ENCODE measurements at places on chromosomes 16 and 17.
A peak's percentile ranks its signal among the peaks of the same experiment; 100 is the strongest.

GRCh38 chr16:57525761-57526160 lies 10.6 kb downstream of the CCDC102A start:
- H3K27me3 ChIP-seq: peaks cover 20% of the 10 kb centered on the region
- no peaks in the 10 kb centered on the region for H3K36me3 ChIP-seq
- H3K4me3 ChIP-seq: no peak overlapping the region
- H3K27ac ChIP-seq: no peak overlapping the region

- peak overlapping the region; percentile 16 for H3K4me3 ChIP-seq
- H3K27ac ChIP-seq: peak overlapping the region; percentile 48
- no peaks in the 10 kb centered on the region for H3K27me3 ChIP-seq
- H3K36me3 ChIP-seq: no peaks in the 10 kb centered on the region
- no peak for DNase-seq
Measured at GRCh38 chr16:85312642-85313525, 200.6 kb upstream of the CIBAR2 start.

- H3K36me3 ChIP-seq: no peaks in the 10 kb centered on the region
- H3K4me3 ChIP-seq: peak overlapping the region; percentile 18
- H3K4me1 ChIP-seq: peaks cover 16% of the 10 kb centered on the region
- H3K27me3 ChIP-seq: no peaks in the 10 kb centered on the region
Measured at GRCh38 chr16:3454631-3455147, 11.2 kb downstream of the NAA60 start.

DNA sequence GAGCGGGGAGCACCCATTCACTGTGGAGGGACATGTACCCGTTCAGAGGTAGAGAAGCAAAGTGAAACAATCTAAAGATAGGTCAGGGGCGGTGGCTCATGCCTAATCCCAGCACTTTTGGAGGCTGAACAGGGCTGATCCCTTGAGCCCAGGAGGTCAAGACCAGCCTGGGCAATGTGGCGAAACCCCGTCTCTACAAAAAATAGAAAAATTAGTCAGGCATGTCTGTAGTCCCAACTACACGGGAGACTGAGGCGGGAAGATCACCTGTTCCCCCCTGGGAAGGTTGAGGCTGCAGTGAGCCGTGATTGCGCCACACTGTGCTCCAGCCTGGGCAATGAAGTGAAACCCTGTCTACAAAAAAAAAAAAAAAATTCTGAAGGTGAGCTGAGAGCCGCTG lies 21.7 kb downstream of the MYL4 start:
- H3K4me3 ChIP-seq: no peak overlapping the region
- H3K27ac ChIP-seq: no peak overlapping the region
- no peak for DNase-seq
- no peaks in the 10 kb centered on the region for H3K36me3 ChIP-seq

- no peaks in the 10 kb centered on the region for H3K36me3 ChIP-seq
- peaks cover 3% of the 10 kb centered on the region for H3K4me1 ChIP-seq
- DNase-seq: no peak
- H3K4me3 ChIP-seq: no peak overlapping the region
Measured at GRCh38 chr16:7161891-7162290, 170.8 kb upstream of the RBFOX1 start.

DNA sequence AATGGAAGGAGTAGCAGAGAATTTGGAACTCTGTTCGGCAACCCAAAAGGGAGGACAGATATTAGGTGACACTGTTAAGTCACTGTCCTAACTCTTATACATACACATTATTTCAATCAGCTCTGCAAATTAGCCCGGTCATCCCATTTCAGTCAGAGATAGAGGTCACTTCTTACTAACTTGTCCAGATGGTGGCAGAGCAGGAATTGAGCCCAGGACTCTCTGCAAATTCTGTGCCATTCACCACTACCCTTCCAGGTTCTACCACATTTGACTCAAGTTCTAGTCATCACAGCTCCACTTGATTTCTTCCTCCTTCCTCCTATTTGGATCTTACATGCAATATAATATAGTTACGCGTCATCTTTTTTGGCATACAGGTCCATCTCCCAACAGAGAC lies 35.9 kb upstream of the NUDT7 start:
- H3K27me3 ChIP-seq: peaks cover 16% of the 10 kb centered on the region
- H3K4me3 ChIP-seq: no peak overlapping the region
- no peaks in the 10 kb centered on the region for H3K4me1 ChIP-seq
- no peak for DNase-seq
- H3K27ac ChIP-seq: no peak overlapping the region

GRCh38 chr17:44722254-44722653 lies 13.8 kb downstream of the DBF4B start:
- no peaks in the 10 kb centered on the region for H3K4me1 ChIP-seq
- peaks cover 11% of the 10 kb centered on the region for H3K36me3 ChIP-seq
- no peak overlapping the region for H3K4me3 ChIP-seq
- no peak for DNase-seq
- H3K27me3 ChIP-seq: no peaks in the 10 kb centered on the region

GRCh38 chr16:86663685-86664521 lies 85.6 kb downstream of the FOXL1 start:
- no peak overlapping the region for H3K4me3 ChIP-seq
- H3K27ac ChIP-seq: no peak overlapping the region
- peaks cover 37% of the 10 kb centered on the region for H3K27me3 ChIP-seq
- DNase-seq: no peak
- no peaks in the 10 kb centered on the region for H3K36me3 ChIP-seq

- no peak for DNase-seq
- no peaks in the 10 kb centered on the region for H3K36me3 ChIP-seq
- peaks cover 8% of the 10 kb centered on the region for H3K4me1 ChIP-seq
- no peak overlapping the region for H3K27ac ChIP-seq
Measured at GRCh38 chr17:81084680-81085419, 49.9 kb downstream of the BAIAP2 start.

DNA sequence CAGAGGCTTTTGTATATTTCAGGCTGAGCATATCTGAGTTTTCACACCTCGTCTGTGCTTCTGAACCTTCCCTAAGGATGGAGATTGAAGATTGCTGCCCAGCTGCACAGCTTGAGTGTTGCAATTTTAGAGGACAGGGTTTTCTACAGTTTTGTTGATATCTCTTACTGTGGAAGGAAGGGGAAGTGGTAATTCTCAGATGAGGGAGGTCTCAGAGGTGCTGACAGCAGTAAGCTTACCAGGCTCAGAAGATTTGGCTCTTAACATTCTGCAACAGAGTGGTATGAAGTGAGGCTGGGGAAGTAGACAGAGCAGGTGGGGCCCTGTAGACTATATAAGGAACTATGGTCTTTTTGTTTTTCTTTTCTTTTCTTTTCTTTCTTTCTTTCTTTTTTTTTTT lies 45.8 kb upstream of the ARHGAP17 start:
- H3K27me3 ChIP-seq: no peaks in the 10 kb centered on the region
- no peak overlapping the region for H3K27ac ChIP-seq
- no peak for DNase-seq
- no peaks in the 10 kb centered on the region for H3K36me3 ChIP-seq
- H3K4me1 ChIP-seq: no peaks in the 10 kb centered on the region
- H3K4me3 ChIP-seq: no peak overlapping the region

DNA sequence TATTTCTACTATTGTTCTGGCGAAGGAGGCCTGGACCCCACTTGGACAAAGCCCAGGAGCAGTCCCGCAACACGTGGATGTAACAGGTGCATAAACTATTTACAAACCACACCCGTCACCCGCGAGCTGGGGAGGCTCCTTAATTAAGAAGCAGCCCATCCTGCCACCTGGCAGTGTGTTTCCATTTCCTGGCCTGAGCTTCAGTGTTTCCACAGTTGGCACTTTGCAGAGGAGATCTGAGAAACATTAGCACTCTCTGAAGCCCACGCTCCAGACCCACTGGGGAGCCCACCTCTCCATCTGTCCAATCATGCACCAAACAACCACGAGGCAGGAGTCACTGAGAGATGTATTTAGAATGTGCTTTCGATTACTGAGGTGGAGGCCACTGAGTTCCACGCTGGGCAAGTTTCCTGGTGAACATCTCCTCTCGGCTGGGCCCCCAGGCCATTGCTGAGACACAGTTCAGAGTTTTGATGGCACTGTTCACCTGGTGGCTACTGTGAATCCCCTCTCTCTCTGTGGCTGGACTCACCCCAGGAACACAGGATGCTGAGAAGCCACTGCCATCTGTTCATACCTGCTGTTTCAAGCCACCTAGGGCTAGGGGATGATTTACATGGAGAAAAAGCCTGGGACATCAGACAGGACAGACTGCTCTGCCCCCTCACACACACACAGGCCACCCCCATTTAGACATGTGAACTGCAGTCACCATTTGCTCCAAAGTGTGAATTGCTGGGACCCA lies 129.1 kb downstream of the AIPL1 start:
- H3K4me1 ChIP-seq: no peaks in the 10 kb centered on the region
- DNase-seq: no peak
- peaks cover 37% of the 10 kb centered on the region for H3K27me3 ChIP-seq
- no peak overlapping the region for H3K4me3 ChIP-seq

DNA sequence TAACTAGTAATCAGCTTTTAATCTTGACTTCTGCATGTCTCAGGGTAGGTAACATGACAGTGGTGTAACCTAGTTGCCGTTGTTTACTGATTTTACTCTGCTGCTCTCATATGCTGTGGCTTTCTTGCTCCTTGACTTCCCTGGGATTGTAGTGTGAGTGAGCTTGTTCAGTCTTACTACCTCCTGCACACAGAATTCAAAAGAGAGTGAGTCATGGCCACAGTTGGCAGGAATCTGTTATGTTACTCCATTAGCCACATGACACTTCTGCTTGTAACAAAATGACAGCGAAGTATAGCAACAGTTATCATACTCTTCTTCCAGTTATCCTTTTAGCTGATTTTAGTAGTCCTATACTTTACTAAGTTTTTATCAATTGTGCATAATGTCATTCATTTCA lies 18.8 kb downstream of the TNRC6A start:
- no peaks in the 10 kb centered on the region for H3K27me3 ChIP-seq
- H3K36me3 ChIP-seq: peaks cover 10% of the 10 kb centered on the region
- no peak overlapping the region for H3K27ac ChIP-seq
- peaks cover 30% of the 10 kb centered on the region for H3K4me1 ChIP-seq
- no peak for DNase-seq

GRCh38 chr17:78365561-78366108 lies 5.8 kb upstream of the SOCS3 start:
- no peaks in the 10 kb centered on the region for H3K36me3 ChIP-seq
- DNase-seq: no peak
- H3K27ac ChIP-seq: peak overlapping the region; percentile 84
- H3K4me1 ChIP-seq: peaks cover 36% of the 10 kb centered on the region

GRCh38 chr17:7651665-7652387 lies 1.1 kb downstream of the ATP1B2 start:
- peaks cover 3% of the 10 kb centered on the region for H3K36me3 ChIP-seq
- no peak overlapping the region for H3K27ac ChIP-seq
- peaks cover 64% of the 10 kb centered on the region for H3K27me3 ChIP-seq
- H3K4me3 ChIP-seq: peak overlapping the region; percentile 86
- no peak for DNase-seq

DNA sequence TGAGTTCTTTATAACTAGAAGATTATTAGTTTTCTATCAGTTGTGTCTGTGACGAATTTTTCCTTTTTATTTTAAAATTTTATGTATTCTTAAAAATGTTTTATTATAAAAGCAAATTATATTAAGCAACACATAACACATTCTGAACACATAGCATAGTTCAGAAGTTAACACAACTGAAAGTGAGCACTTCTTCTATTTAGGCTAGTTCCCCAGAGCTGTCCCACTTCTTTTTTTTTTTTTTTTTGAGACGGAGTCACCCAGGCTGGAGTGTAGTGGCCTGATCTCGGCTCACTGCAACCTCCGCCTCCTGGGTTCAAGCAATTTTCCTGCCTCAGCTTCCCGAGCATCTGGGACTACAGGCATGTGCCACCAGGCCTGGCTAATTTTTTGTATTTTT lies 37.7 kb upstream of the ALDH3A2 start:
- no peaks in the 10 kb centered on the region for H3K4me1 ChIP-seq
- H3K27me3 ChIP-seq: no peaks in the 10 kb centered on the region
- H3K4me3 ChIP-seq: no peak overlapping the region
- H3K36me3 ChIP-seq: no peaks in the 10 kb centered on the region
- H3K27ac ChIP-seq: no peak overlapping the region
- no peak for DNase-seq

GRCh38 chr17:42428141-42428944 lies 5.3 kb upstream of the CAVIN1 start:
- peaks cover 14% of the 10 kb centered on the region for H3K4me1 ChIP-seq
- H3K27ac ChIP-seq: peak overlapping the region; percentile 94
- peaks cover 22% of the 10 kb centered on the region for H3K27me3 ChIP-seq
- no peaks in the 10 kb centered on the region for H3K36me3 ChIP-seq

DNA sequence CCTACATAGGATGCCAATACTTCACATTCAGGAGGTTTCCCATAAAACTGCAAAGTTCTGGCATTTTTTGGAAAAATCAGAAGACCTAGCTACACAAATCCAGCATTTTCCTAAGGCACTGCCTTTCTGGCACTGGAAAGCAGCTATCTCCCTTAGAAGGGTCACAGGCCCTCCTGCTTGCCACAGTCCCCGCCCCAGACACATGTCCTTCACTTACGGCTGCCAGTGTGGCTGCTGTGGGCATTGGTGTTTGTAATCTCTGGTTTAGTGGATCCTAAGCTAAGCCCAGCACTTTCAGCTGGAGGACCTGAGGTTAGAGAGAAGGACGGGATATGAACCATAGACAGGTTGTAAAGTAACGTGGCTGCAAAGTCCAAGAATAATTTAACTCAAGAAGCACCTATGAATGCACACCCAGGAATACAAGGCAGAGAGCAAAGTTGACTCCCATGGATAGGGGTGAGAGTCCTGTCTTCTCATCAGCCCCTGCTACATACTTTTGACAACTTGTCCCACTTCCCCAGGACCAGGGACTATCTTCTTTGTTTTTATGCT lies 100.0 kb downstream of the XYLT1 start:
- peaks cover 29% of the 10 kb centered on the region for H3K4me1 ChIP-seq
- DNase-seq: no peak
- H3K36me3 ChIP-seq: no peaks in the 10 kb centered on the region
- no peak overlapping the region for H3K4me3 ChIP-seq
- no peak overlapping the region for H3K27ac ChIP-seq

DNA sequence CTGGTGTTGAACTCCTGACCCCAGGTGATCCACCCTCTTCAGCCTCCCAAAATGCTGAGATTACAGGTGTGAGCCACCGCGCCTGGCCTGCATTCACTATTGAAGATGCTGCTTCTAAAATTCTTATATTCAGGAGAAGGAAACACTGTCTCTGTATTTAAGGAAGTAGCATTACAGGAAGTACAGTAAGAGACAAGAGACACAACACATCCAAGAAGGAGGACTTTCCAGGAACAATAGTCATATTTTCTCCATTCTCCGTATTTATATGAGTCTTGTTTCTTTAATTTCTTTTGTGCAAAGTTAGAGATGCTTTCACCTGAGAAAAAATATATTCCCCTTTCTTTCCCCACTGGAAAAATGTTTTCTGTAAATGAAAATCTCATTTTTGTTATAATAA lies 18.3 kb upstream of the ABCA3 start:
- no peak overlapping the region for H3K27ac ChIP-seq
- no peaks in the 10 kb centered on the region for H3K4me1 ChIP-seq
- H3K27me3 ChIP-seq: peaks cover 47% of the 10 kb centered on the region
- no peak for DNase-seq
- no peaks in the 10 kb centered on the region for H3K36me3 ChIP-seq

DNA sequence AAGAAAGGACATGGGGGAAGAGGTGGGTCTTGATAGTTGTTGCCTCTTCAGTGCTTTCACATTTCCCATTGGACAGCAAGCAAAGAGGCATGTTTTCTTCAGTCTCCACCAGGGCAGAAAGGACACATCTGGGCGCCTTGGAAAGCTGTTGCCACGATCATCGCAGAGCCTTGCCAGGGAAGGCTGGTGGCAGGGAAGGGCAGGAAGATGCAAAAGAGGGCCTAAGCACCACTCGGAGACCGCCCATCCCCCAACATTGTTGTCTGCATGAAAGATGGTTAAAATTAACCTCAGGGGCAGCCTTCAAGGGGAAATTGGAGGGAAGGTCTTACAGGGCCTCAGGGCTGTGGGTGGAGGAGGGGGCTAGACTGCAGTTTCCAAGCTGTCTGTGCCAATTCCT lies 114.2 kb downstream of the SOX9 start:
- peaks cover 48% of the 10 kb centered on the region for H3K4me1 ChIP-seq
- H3K27me3 ChIP-seq: peaks cover 13% of the 10 kb centered on the region
- no peak for DNase-seq

All from type B pancreatic cell (in vitro differentiated cells).